ENCODE measurements at places on chromosomes 2 and 18. TPM values are rescaled to one million over a fixed set of nuclear protein-coding genes. Genes with fewer than 3 reads are reported as not detected.

The IL36RN gene
- total RNA-seq, result not detected

The SERPINB10 gene
- total RNA-seq, result not detected

The SULT1C4 gene
- 90.4 TPM for total RNA-seq

The TMEM178A gene
- 4.4 TPM for total RNA-seq

The NT5C1B gene
- total RNA-seq, result not detected
